Stimulated activated CD8-positive, alpha-beta memory T cell treated with anti-CD3 and anti-CD28 coated beads, Interleukin-7, amount 100 ng/mL, for 1 hour (primary cell): ENCODE measurements at places on chromosomes 2 and 18.

GRCh38 chr2:51220606-51221005, 188.7 kb upstream of the NRXN1 start:
- DNase-seq, result no peak

DNA sequence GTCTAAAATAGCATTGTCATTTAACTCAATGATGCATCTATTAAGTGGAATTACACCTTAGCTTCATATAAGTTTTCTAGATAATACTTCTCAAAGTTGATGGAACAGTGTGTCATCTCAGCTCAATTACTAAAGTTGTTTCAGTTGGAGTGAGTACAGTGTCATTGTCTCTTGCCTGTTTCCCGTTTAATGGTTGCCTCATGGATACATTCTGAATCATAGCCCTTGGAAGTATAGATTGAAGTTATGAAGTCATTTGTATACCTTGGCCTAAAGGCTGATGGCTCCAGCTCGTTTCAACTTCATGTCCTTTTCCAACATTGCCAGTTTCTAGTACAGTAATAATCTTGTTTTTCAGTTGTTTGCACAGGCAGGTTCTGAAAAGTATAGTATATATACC, 130.5 kb upstream of the NOSTRIN start:
- DNase-seq, result no peak

DNA sequence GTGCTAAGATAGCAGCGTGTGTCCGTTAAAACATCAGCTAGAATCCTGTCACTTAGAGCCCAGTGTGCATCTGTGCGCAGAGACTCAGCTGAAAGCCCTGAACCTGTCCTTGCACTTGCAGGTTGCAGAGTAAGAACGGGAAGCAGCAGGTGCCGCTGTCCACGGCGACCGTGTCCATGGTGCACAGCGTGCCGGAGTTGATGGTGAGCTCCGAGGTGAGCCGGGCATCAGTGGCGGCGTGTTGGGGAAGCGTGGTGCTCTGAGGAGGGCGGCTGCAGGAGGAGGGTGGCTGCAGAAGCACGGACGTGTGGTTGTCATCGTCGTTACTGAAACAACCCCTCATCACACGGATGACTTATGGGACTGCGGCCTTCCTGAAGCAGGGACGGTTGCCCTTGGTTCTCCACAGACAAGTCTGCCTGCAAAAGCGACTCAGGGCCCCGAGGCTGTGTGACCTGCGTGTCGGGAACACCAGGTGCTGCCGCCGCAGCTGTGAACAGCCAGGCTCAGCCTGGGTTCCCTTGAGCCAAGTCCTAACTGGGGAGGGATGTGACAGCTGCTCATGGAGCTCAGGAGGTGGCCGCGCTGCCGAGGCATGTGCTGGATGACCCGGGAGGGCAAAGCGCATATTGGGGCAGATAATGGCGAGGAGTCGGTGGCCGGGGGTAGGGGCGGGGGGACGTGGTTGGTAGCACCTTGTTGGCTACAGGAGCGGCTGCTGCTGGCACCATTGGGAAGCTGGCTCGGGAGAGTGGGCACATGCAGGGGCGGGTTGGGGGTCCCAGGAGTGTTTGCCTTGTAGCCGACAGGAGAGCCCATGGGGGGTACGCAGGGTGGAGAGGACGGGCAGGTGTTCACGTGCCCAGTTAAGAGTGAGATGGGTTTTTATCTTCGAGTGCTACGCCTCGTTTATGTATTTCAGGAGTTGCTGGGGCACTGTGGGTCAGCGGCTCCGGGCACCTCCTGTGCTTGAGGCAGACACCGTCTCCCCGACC, 16.6 kb downstream of the CTDP1 start:
- no peak for DNase-seq

DNA sequence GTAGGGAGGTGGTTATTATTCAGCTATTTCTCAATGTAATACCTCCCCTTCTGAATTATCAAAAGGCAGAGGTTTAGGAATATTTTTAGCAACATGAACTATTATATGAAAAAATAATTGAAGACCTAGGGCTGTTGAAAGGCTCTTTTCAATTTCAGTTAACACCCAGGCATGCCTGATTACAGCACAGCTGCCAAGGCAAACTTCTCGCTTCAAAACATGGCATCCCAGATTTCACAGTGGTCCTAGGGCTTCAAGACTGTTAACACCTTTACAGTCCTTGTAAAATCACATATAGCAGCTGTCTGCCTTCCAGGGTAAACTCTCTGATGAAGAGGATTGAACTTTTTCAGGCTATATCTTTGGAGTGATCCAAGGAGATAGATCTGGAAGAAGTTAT, 23.2 kb downstream of the CTLA4 start:
- no peak for DNase-seq

- no peak for DNase-seq
Measured at GRCh38 chr2:156536534-156536933, 100.4 kb downstream of the GPD2 start.

DNA sequence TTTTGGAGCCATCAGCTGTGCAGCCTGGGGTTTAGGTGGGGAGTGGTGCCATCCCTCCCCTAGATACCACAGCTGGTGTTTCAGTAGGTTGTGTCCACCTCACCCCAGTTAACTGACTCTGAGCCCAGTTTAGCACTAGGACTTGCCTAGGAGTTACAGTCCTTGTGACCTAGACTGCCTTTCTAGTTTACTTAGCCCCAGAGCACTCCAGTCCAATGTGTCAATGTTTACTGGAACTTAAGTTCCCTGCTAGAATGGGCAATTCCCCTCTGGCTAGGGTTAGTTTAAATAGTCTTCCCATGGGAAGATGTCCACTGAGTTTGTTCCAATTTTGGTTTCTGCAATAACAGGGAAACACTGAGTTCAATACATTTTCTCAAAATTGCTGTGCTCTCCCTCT, 909.2 kb downstream of the CCDC85A start:
- DNase-seq, result no peak

- no peak for DNase-seq
Measured at GRCh38 chr2:71555798-71556454, 102.6 kb downstream of the DYSF start.

GRCh38 chr2:191412353-191412752, 167.1 kb downstream of the MYO1B start:
- DNase-seq, result no peak

GRCh38 chr18:22731398-22731797, 201.7 kb upstream of the RBBP8 start:
- DNase-seq, result no peak

- no peak for DNase-seq
Measured at GRCh38 chr2:120820953-120821279, 85.2 kb downstream of the GLI2 start.

DNA sequence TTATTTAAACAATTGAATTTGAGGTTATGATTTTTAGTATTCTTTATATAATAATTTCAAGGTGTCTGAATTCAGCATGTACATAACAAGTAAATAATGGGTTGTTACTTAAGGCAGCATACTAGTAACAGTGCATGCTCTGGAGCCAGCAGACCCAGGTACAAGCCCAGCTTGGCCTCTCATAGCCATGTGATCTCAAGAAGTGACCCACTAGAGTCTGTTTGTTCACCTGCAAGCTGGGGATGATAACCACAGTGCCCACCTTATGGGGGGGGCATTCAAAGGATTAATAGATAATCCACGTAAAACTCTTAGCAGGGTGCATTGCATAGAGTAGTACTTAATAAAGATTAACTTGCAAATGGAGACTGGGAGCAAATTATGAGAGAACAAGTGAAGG, 163.6 kb downstream of the TRABD2A start:
- DNase-seq, result no peak

- DNase-seq, result no peak
Measured at GRCh38 chr18:6256521-6256920, 158.2 kb downstream of the L3MBTL4 start.

DNA sequence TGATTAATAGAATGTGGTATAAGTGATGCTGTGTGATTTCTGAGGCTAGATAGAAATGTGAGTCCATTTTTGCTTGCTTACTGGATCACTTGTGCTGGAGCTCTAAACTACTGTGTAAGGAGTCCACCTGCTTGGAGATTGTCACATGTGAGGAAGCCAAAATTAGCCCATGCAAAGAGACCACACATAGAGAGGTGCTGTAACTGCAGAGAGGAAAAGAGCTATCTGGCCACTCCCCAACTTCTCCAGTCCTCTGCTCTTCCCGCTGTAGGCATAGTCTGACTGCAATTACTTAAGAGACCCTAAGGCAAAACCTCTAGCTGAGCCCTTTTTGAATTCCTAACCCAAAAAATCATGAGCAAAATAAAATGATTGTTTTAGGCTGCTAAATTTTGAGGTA, 120.6 kb upstream of the FBXO11 start:
- DNase-seq, result no peak

GRCh38 chr18:74715865-74716712, 118.4 kb downstream of the ZNF407 start:
- DNase-seq, result no peak

DNA sequence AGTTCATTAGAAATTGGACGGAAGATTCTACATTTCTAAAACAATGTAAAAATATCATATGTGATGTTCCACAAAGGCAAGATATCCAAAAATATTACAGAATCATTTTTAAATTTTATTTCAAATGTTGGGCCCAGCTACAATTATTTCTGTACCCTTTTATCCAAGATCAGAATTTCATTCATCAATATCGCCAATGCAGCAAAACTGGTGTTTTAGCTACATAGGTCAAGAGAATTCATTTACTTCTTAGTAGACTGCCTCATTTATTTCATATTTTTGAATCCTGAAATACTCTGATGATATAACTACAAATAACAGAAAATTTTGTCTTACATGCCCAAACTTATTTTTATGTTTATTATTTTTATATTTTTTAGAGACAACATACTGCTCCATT, 143.1 kb downstream of the CMPK2 start:
- no peak for DNase-seq

DNA sequence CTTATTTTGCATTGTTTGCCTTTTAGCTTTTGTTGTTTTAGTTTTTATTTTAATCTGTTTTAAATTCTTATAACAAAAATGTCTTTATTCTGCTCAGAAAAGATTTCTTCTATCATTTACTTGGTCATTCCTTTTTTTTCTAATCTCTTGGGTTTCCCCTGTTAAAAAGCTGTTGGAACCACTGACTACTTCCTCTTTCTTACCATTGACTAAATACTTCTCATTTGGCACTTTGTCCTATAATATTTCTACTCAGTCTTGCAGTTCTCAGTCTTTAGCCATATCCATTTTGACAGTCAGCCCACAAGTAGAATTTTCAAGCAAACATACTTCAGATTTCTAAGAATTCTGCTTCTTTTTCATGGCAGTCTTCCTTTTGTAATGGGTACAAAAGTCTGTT, 567.2 kb downstream of the SATB2 start:
- no peak for DNase-seq

- DNase-seq, result no peak
Measured at GRCh38 chr18:45519411-45520280, 95.6 kb upstream of the SLC14A2 start.

DNA sequence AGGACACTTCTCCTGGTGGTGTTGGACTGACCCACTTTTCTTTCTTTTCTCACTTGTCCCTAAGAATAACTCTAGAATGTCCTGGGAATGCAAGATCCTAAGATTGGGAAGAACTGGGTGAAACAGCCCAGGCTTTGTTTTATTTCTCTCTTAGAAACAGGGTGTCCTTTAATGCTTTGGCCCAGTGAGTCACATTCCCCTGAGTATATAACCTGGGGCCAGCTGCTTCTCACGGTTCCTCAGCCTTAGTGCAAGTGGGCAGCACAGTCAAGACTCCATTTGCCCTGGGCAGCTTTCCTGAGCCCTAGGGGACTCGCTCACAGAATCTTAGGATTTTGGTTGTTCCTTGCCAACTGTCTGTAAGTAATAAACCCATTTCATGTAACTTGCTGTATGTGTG, 355.0 kb downstream of the DSC3 start:
- no peak for DNase-seq

DNA sequence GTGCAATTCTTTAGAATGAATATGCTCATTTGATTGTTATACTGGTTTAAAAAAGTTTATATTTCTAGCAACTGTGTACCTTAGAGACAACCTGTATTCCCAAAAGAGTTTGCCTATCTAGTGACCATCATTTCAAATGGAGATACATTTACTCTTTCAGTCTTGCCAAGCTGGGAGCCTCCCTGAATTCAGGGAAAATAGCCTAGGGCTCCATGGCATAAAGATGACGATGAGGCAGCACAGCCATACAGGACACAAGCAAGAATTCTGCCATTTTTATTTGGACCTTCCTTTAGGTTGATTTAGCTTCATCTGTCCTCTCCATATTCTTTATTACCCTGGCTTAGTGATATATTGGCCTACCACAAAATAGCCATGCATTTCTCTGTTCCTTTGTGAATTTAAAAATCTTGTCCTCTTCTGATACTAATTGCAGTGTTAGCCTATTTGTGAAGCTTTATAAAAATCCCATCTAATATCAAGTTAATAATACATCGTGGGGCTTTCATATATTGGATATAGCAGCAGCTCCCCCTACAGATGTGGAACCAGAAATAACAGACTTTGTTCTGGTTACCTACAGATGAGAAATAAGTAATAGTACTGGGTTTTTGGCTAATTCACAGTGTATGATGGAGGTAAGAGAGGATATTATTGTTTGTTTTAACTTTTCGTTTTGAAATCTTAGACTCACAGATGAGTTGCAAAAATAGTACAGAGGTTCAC, 1661.9 kb upstream of the PIK3C3 start:
- DNase-seq, result no peak

DNA sequence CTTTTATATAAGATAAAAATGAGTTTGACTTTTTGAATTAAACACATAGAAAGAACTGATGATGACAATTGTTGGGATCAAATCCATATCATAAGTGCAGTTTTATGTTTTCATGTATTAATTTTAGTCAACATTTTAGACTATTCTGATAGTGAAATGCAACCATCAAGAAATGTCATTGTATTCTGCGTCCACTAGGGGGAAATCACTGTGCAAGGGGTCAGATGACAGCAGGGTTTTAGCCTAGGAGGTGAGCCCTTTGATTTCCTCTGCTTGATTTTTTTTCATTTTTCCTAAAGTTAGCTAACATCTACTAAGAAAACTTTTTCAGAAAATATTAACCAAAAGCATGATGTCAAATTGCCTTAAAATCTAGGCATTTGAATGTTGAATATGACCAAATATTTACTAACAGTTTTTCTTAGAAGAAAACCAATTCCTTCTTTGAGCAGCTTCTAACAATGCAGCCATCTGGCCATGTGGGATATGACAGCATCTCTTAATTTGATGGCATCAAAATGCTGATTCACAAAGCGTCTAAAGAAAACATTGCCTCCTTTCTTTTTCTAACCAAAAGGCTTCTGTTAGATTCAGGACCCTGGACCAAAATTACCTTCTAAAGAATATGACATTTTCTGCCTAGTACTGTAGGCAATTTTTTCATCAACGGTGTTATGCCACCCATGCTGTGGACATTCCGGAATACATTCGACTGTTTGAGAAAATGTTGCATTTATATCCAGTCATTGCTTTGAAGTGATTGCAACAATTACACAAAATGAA, 141.5 kb downstream of the SPHKAP start:
- no peak for DNase-seq

- DNase-seq, result no peak
Measured at GRCh38 chr18:55421615-55422419, 166.2 kb downstream of the TCF4 start.
